MV-4-11 (cell line): ENCODE measurements at places on chromosomes 12 and 14.

DNA sequence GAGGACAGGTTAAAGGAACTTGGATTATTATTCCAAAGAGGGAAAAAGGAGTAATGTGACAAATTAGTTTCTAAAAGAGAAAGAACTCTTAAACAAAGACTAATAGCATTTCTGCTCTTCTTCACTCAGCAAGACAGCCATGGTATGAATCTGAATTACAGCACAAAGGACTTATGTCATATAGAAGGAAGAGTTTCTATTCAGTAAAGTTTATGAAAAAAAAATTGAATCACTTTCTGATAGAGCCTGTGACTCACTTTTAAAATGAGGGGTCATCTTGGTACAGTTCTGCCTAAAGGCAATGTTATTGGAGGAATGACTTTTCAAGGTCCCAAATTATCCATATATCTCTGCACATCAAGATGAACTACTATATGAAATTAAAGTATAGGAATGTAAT, 101.7 kb downstream of the DUSP6 start:
- DNase-seq, result peak; percentile 16

DNA sequence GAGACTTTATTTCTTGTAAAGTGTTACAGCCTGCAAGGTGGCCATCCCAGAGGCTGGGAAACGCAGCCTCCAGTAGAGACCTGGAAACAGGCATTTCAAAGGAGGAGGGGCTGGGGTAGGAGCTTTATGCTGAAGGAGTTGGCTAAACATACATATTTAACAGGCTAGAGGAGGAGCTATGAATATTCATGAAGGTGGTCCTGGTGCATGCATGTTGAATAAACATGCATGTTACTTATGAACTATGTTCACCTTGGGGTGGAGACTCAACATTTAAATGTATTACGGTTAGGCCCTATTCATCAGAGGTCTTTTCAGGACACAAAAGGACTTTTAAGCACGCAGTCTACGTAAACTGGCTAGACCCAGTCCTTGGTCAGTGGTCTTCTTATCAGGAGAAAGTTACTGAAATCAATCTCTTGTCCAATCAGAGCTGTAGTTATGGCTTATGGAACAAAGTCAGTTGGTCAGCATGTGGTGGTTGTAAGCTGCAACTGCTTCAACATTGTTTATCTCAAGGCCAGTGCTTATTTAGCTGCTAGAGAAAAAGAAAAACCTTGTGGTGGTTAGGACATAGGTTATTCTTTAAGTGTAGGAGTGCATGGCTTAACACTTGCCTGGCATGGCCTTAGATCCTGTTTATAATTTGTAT, 11.4 kb upstream of the ARF6 start:
- DNase-seq, result no peak

DNA sequence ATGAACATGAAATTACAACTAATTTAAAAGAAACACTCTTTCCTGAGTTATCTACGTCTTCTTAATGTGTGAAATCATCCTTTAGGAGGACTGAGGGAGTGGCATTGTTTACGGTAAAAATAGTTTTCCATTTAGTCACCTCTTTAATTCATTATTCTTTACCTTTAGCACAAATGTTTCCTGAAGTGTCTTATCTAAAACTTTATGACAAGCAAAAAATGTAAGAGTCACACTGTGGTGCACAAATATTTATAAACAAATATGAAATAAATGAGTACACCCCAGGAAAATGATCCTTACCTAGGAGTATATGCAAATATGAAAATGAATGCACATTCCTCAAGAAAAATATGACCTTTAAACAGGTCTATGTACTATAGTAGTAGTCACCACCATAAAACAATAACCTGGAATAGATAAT, 104.6 kb downstream of the PTPRR start:
- no peak for DNase-seq

DNA sequence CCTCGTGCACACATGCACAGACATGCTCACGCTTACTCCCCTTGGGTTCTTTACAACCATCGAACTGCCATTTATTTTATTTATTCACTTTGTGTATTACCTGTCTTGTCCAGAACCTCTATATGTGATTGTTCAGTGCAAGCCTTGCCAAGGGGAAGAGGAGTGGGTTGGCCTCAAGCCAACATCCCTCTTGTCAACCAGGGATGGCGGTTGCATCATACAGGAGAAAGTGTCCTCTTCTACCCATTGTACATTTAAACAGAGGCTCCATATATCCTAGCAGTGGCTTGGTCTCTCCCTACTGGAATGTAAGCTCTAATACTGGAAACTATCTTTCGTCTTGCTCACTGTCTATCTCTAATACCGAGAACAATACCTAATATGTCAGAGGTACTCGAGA, 108.4 kb downstream of the C12orf42 start:
- DNase-seq, result no peak

GRCh38 chr12:2250797-2251196, 198.0 kb downstream of the CACNA1C start:
- no peak for DNase-seq

GRCh38 chr12:30361145-30361544, 334.5 kb downstream of the IPO8 start:
- DNase-seq, result no peak

GRCh38 chr12:123986374-123986965, 13.5 kb downstream of the ZNF664 start:
- DNase-seq, result no peak

GRCh38 chr12:131912518-131913274, 16.4 kb upstream of the PUS1 start:
- DNase-seq, result no peak

DNA sequence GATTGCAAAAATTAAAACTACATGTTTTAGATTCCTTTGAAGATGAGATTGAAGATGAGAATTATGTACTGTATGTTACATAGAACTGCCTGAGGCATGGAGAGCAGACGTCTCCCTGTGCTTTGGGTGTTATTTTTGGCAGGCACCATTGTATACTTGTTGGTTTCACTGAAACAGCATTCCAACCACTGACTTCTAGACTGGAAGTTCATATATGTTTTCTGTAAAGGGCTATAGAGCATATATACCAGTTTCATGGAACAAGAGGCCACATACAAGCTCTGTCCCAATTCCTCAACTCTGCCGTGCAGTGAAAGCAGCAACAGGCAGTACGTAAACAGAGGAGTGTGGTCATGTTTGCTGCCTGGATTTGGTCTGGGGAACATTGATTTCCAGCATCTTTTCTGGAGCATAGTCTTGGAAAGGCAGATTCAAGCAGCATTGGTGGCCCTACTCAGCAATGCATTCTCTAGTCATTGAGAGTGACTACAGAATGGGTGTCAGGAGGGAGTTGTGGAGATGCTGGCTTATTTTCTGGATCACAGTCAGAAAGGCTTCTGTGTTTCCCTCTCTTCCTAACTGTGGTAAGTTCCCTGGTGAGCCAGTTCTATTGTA, 57.6 kb upstream of the CNTN1 start:
- DNase-seq, result no peak

- no peak for DNase-seq
Measured at GRCh38 chr14:68888883-68889282, 90.2 kb downstream of the ACTN1 start.

DNA sequence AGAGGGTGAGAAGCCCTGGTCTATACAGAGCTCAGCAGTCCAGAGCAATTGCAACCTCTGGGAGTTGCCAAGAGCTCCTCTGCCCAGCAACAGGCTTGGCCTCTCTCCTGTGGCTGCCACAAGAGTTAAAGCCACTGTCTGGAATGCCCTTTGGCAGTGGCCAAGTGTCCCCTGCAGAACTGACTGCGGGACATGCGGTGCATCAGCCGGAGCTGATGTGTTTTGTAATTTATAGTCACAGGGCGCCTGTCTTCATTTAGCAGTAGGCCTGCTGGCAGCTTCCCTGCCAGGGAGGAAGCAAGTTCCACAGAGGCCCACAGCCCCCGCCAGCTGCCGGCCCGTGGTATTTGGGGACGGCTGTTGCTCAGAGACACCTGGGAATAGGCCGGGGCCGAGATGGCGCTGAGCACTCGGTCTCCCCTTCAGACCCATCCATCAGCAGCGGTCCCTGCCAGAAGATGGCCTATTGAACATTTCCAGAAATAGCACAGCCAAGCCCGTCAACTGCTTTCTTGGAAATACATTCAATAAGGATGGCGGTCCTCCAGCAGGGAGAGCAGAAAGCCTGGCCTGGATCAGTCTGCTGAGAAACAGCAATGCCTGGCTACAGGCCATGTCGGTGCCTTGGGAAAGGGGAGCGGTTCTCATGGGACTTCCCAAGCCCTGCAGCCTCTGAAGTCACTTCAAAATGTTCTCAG, 217.4 kb downstream of the CRADD start:
- peak; percentile 64 for DNase-seq

DNA sequence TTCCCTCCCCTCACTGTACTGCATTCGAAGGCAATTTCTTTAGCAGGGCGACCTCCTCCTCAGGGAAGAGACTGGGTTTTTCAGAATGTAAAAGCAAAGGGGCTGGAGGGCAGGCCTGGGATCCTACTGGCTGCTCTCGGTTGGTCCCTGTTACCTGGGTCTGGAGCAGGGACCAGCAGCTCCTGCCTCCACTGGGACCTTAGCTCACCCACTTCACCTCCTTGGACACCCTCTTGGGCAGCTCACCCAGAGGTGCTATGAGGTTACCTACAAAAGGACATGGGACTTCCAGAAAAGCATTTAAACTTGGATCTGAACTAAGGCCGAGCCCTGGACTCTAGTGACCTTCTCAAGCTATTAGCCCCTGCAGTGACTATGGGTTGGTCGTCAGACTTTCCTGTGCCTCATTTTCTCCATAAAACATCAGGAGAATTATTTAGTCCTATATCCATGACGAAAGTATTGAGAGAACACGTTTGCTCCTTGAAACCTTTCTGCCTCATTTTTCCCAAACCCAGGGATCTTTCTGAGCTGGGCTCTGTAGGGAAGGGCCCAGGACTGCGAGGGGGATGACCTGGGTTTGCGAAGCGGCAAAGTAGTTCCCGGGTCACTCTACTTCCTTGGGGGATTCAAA, 65.0 kb downstream of the FBXL14 start:
- no peak for DNase-seq

- no peak for DNase-seq
Measured at GRCh38 chr12:39902821-39903220, 203.1 kb downstream of the SLC2A13 start.

DNA sequence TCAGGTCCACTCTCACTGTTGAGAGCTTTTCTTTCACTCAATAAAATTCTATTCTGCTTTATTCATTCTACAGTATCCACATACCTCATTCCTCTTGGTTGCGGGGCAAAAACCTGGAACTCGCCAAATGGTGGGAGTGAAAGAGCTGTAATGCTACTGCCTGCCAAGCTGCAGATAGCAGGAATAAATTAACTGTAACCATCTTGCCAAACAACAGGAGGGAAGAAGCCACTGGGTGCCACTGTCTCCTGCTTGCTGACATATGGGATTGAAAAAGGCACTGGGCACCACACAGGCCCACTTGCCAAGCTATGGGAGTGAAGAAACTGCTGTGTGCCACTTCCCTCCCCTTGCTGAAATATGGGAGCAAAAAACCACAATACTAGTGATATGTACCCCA, 111.9 kb upstream of the CNTN1 start:
- no peak for DNase-seq

GRCh38 chr12:65948320-65949008, 124.2 kb downstream of the HMGA2 start:
- no peak for DNase-seq

DNA sequence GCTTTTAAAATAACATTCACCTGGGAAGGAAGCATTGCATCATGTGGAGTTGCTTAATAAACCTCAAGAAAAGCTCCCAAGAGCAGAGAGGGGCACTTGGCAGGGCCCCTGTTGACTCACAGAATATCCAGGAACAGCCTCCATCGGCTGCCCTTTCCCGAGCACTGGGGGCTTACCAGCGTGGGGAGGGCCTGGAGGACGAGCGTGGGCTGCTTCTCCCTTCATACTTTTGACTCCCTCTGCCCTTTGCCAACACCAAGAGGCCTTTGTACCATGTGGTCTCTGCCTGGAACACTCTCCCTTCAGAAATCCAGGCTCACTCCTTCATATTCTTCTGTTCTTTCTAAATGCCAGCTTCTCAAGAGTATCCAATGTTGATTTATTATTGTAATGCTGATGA, 492.1 kb upstream of the TMEM132C start:
- peak; percentile 18 for DNase-seq

GRCh38 chr12:98644712-98645571, at the start of the genes APAF1 and IKBIP:
Gene APAF1 (plus strand): TSS chr12:98645290. CDS start chr12:98648360, 3,070 bp downstream.
Gene IKBIP (minus strand): TSS chr12:98644788. CDS start chr12:98644701, 87 bp downstream.
- peak; percentile 92 for DNase-seq

DNA sequence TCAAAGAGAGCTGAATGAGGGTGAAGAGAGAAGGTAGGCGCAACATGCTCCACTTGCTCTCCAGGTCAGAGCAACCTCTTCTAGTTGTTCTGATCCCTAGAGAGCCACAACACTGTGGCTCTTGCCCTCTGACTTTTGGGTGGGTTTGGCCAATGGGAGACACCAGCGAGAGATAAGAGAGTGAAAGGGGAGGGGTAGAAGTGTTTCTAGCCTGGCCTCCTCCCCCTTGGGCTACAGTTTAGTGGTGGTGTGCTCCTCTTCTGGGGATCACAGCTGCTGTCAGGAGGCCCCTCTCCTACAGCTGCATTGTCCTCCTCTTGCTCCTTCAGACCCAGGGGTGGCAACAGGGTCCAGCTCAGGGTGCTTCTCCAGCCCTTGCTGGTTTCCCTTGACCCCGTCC, 454.8 kb downstream of the FUT8 start:
- DNase-seq, result no peak

- no peak for DNase-seq
Measured at GRCh38 chr12:57611108-57611826, at the start of gene ARHGEF25. Gene ARHGEF25 (plus strand): TSS chr12:57611435. CDS start chr12:57611895, 460 bp downstream.

- no peak for DNase-seq
Measured at GRCh38 chr14:23555533-23555881, 564 bp upstream of the THTPA start.

GRCh38 chr12:94753036-94753679, 102.8 kb upstream of the TMCC3 start:
- no peak for DNase-seq

- peak; percentile 80 for DNase-seq
Measured at GRCh38 chr12:76152181-76152807, 67.8 kb upstream of the NAP1L1 start.

GRCh38 chr14:54127526-54127925, 170.9 kb upstream of the BMP4 start:
- no peak for DNase-seq

DNA sequence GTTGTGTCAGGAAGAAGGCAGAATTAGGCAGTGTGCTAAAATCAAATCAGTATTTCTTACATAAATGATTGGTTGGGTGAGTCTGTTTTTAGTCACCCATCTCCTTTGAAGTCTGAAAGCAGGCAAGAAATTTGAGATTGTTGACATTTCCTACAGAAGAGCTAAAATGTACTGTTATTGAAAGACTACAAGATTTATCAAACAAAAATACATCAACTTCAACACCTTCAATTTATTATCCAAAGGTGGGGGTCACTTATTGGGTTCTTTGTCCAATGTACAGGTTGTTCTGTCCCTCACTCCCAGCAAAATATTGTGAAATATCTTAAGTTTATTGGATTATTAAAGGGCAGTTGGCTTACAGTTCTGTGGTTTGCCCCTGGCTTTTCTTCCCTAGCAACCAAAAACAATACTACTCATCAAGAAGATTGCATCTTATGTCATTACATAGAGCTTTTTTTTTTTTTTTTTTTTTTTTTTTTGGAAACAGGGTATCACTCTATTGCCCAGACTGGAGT, 20.6 kb upstream of the PKP2 start:
- DNase-seq, result peak; percentile 41

GRCh38 chr12:64522807-64523206, 70.9 kb downstream of the TBK1 start:
- DNase-seq, result no peak
